ENCODE measurements at places on chromosomes 6 and 20.

DNA sequence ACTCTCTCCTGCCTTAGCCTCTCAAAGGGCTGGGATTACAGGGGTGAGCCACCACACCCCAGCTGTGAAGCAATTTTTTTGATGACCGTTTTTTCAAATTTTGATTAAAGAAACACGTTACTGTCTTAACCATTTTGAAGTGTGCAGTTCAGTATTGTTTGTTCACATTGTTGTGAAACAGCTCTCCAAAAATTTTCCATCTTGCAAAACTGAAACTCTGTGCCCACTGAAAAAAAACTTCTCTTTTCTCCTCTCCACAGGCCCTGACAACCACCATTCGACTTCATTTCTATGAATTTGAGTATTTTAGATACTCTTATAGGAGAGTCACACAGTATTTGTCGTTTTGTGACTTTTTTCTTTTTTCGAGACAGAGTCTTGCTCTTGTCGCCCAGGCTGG lies 53.9 kb downstream of the ECT2L start:
- no peak for DNase-seq

GRCh38 chr6:134223796-134224420 lies 94.0 kb downstream of the SGK1 start:
- no peak for DNase-seq

- no peak for DNase-seq
Measured at GRCh38 chr6:159168536-159169192, 536 bp upstream of the FNDC1 start.

DNA sequence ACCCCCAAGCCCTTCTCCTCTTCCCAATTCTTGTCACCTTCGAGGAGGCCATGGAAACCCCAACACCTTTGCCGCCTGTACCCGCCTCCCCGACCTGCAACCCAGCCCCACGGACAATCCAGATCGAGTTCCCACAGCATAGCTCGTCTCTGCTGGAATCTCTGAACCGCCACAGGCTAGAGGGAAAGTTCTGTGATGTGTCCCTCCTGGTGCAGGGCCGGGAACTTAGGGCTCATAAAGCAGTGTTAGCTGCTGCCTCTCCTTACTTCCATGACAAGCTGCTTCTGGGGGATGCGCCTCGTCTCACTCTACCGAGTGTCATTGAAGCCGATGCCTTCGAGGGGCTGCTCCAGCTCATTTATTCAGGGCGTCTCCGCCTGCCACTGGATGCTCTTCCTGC lies 675 bp downstream of the ZBTB9 start:
- no peak for DNase-seq
